ENCODE measurements at places on chromosomes 2 and 18.

DNA sequence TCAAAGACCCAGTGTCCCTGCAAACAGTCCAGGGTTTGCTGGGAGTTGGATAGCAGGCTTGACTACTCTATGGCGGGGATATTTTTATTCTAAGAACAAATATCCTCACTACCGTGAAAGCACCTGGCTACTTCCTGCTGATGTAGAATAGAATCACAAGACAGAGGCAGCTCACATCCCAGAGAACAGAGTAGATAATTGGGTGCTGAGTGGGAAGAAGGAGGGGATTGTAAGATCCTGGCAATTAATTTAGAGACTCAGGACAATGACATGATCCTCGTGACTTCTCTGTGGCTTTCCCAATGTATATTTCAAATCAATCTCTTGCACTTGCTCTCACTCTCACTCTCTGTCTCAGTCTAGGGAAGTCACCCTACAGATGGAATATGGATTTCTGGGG lies 341.9 kb upstream of the DCC start:
- no peak for DNase-seq

- no peak for DNase-seq
These were observed 1.3 kb upstream of the LRP2 start for GRCh38 chr2:169363560-169364150.

DNA sequence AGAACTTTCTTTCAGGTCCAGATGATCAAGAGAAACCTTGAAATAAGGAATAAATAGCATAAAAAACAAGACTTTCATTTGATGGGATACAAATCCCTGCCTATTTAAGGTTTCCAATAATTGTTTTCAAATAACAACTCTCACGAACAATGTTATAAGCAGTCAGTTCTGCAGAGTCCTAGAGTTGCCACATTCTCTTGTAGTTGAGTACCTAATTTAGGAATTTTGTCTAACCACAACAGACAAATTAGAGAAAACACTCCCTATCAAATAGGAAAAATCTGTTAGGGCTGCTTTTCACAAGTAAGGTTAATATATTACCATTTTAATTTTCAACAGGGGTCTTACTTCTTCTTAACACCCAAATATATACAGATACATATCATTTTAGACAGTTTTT lies 130.1 kb upstream of the CDH20 start:
- peak; percentile 2 for DNase-seq

DNA sequence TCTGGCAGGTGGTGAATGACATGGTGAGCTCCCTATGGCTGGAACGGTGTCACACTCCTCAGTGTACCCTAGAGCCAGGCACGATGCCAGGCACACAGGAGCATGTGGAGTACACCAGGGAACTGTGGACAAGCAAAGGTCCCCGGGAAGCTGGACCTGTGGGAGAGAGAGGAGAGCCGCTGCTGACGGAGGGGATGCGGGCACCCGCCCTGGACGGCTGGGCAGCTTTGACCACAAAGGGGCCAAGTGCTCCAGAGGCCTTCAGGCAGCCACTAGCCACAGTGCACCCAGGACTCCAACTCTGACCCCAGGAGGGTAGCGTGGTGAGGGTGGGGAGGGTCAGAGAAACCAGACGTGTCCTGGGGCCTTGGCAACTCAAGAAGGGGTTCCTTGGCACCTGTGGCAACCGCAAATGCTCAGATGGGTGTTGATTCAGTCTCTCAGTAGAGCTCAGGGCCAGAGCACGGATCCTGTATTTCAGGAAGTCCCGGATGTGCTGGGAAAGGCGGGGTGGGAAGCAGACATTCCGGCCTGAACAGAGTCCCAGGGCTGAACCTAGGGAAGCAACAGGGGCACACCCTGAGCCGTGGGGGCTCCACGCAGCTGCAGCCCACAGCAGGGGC lies 2.3 kb upstream of the MAB21L4 start:
- DNase-seq, result no peak

DNA sequence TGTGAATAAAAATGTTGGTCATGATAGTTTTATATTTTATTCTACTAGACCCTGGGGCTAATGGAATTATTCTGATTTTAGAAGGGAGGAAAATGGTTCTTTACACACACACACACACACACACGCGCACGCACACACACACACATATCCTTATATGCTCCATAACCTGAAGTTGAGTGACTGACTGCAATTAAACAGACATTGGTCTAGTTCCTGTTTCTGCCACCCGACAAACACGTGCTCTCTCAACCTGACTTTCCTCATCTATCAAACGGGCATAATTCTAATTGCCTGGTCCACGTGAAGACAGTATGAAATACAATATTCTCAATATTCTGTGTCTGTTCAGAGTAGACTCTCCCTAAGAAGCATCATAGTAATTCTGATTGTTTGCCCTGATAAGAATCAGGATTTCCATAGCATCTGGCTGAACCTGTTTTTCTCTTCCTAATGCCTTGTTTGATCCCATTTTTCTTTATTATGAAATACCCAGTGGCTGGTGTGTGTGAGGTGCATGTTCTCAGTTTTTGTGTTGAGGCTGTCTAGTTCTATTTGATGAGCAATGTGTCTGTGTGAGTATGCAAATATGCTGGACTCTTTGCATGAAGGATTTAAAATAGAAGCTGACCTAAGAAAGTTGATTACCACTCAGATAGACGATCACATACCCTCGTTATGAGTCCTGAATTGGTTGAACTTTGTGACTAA lies 51.0 kb downstream of the SETBP1 start:
- no peak for DNase-seq

DNA sequence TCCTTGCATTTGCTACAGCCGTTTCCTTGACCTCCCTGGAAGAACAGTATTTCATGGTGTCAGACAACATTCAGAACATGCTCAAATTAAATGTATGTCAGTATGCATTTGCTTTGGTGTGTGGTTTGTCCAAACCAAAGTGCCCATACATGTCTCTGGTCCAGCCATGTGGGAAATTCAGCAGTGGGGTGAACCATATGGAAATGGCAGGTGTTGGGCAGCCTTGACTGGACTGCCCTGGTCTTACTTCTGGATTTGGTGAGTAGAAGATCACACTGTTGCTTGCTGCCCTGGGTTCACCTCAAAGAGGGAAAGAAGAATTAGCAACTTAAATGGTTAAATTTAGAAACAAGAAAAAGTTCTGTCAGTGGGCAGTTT lies 84.5 kb downstream of the MSH2 start:
- DNase-seq, result no peak

DNA sequence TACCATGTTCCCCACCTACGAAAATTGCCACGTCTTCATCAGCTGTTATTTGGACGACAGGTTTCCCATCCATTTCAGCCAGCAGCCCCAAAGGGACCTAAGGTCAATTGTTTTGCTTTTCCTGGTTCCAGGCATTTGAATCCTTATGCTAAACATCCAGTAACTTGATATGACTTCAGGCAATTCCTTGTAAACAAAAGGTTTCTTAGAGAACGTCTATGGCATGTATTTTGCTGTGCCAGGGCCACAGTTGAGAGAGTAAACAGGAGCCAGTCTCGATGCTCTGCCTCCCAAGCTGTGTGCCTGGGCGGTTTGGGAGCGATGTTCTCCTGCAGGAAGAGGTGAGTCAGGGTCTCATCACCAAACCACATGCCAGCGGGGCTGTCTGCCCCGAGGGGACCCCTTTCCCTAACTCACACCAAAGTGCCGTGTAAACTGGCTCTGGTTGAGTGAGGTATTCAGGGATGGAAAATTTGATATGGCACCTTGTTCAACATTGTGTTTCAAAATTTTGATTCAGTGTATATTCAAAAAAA lies 12.9 kb upstream of the MC5R start:
- no peak for DNase-seq

DNA sequence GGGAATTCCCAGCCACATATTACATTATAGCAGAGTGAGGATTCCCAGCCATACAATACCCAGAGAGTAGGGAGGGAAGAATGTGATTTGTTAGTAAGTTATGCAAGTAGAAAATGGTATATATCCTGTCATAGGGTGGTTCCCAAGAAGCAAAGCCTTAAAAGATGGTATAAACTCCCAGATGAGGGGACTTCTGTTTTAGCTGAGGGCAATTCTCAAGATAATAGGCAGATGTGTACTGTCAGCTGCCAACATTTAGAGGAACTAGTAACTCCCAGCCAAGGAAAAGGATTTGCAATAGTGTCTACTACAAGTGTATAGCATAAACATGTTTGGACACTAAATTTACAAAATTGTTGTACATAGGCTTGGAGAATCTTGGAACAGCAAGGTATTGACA lies 86.5 kb downstream of the XDH start:
- DNase-seq, result no peak

DNA sequence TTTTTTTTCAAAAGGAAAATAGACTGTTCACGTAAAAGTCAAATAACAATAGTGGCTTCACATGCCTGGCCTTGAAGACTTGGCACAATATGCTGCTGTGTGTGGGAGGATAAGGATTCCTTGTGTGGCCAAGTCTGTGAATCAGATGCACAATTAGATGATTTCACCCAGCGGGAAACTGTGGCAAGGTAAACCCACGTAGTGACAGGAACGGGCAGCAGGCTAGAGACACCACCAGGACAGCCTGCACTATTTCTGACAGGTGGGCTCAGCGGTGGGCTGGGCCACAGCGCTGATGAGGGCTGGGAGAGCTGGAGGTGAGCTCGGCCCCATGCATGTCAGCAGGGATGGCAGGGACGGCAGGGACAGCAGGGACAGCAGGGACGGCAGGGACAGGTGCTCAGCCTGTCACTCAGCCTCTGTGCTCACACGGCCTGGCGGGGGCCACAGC lies 21.6 kb downstream of the SNORC start:
- DNase-seq, result no peak

DNA sequence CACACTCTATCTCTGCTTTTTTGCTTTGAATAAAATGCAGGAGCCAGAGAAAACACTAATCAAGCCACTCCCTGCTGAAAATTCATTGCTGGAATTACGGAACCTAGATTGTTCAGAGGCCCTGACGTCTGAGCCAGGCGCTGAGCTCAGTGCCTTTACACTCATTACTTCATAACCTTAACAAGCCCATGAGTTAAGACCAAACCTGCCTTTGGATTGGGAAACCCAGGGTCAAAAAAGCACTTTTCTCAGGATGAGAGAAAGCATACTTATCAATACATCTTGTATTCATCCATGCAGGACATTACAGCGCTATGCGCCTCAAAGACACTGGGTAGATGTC lies 762 bp downstream of the INO80C start:
- no peak for DNase-seq

DNA sequence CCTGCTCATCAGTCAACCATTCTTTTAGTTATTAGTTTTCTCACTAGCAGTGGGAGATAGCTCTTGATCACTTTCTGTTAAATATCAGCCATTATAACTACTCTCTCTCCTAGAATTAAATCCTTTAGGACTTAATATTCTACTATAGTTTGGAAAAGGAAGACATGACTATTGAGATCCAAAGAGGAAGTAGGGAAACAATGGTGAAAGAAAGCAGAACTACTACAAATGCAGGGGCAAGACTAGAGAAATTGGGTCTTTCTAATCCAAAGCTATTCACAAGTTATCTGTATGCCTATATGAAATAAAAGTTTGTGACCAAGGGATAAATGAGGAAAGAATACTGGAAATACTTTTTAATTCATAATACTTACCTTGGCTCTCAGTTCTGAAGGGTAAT lies 65.1 kb downstream of the SRBD1 start:
- DNase-seq, result no peak

DNA sequence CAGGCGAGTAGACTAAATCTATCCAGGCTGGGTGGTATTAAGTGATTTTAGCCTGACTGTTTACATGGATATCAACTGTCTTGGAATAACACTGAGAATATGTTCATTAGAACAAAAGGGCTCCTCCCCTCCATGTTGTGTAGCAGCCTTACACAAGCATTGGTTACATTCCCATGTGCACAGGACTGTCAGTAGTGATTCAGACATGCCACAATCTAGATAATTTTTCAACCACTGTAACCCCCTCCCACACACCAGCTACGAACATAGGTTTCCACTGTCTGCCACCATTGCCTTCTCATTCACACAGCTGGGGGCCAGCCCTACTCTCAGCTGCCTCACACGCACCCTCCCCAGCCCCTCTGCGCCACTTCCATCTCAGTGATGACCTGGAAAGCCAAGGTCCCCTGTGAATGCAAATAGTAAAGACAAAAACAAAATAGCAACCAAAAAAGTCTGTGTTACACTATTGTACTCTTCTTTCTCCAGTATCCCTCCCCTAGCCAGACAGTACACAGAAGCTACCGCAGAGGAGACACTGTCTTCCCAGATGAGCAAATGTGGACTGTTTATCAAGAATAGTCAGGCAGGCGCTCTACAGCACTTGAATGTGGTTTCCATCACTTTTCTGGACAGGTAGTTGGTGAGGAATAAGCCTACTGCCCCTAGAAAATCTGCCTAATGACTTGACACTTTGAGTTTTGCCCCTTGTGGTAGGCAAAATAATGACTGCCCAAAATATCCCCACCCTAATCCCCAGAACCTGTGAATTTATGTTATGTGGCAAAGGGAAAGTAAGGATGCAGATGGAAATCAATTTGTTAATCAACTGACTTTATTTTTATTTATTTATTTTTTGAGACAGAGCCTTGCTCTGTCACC lies 27.9 kb upstream of the TYMS start:
- DNase-seq, result no peak

DNA sequence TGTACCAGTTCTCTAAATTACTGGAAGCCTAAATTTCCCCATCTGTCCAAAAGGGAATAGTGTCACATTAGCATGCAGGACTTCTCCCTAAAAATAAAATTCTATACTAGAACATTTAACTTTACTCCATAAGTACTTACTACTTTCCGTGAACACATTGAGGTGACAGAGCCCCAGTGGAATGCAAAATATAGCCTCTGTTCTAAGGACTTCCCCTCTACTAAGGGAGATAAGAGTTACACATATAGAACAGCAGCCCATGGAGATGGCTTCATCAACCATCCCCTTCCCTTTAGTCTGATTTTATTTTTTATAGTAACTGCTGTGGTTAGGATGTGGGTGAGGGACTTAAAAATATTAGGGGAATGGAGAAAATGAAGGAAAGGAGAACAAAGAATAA lies 68.9 kb upstream of the STPG4 start:
- DNase-seq, result no peak

DNA sequence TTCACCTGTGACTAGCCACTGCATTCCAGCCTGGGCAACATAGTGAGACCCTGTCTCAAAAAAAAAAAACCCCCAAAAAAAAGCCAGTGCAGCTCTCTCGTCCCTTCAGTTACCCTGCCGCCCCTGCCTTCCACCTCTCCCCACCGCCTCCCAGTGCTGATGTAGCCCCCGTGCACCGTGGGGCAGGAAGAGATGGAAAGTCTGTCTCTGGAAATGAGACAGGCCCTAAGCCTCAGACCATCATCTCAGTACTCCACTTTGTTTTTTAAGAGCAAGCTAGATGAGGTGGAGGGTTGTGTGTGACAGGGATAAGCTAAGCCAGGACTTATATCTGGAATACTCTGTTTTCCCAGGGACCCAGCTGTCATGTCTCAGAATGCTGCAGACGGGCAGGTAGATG lies 32.0 kb downstream of the MERTK start:
- no peak for DNase-seq
